ENCODE measurements at places on chromosomes 7 and 10.
A peak's percentile ranks its signal among the peaks of the same experiment; 100 is the strongest.

DNA sequence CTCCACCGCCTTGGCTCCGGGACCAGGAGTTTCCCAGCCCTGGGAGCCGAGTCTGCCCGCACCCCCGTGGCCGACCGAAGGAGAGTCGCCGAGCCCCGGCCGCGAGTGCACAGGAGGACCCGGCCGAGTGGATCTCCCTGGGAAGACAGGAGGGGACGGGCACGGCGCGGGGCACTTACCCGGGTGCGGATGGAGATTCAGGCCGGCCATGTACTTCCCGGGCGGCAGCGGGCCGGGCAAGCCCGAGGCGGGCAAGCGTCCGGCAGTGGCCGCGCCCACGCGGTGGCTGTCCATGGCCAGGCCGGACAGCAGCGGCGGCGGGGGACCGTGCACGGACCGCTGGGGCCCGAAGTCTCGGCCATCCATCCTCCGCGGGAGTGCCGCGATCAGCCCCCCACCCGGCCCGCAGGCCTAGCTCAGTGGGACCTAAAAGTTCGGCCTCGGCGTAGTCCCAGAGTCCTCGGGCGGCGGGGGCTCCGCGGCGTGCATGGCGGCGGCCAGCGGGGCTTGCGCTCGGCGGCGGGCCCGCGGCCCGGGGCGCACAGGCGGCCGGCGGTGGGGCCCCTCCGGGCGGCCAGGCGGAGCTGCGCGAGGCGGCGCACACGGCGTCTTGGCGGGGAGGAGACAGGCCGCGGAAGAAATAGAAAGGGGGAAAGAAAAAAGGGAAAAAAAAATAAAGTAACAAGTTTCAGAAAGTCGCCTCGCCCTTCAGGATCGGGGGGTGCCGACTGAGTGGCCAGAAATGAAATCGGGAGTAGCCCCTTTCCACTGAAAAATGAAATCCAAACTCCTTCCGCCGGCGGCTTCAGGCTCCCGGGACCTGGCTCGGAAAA is 2.5 kb downstream of the TNRC18 start:
- peak; percentile 74 for DNase-seq

DNA sequence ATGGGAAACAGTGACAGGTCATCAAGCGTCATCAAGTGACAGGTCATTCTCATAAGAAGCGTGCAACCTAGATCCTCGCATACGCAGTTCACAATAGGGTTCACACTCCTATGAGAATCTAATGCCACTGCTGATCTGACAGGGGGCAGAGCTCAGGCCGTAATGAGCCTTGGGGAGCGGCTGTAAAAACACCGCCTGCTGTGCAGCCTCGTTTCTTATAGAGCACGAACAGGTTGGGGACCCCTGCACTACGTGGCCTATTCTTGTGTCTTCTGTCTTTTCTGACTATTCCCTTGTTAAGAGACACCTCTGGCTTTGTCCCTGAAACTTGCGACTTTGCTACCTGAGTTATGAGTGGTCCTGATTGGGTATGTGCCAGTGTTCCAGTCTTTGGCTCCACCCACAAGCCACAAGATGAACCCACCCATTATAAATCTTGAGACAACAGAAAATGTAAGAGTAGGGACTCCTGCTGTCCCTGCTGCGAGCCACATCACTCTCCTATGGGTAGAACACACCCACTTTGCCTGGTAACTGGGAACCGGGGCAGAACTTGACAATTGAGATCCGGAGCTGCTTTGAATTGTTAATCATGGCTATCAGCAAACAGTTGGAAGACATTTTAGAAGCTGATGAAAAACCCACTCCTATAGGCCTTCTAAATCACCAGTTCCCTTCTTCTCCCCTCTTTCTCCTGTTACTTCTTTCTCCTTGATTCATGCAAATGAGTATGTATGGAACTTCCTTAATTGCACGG is 55.8 kb upstream of the EXOC4 start:
- no peak for DNase-seq

GRCh38 chr7:142391191-142391992 is 133.5 kb upstream of the PRSS58 start:
- peak; percentile 19 for DNase-seq

- peak; percentile 78 for DNase-seq
Measured at GRCh38 chr7:55250313-55250712, 114.8 kb upstream of the LANCL2 start.

DNA sequence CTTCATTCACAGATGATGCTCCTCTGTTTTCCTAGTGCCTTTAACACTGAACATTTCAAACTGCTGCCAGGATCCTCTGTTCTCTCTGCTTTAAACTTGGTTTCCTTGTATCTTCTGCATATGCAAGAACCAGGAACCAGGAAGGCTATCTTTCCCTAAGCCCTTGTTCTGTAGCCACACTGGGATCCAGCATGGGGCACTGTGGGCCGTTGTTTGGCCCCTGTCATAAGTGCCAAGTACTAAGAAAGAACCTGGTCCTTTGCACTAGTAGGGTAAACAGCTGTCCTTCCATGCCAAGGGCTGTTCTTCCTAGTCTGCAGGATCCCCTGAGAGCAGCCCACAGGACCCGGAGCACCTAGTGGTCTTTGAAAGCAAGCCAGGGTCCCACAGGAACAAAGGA is 49.0 kb upstream of the TRIM8 start:
- DNase-seq: no peak

DNA sequence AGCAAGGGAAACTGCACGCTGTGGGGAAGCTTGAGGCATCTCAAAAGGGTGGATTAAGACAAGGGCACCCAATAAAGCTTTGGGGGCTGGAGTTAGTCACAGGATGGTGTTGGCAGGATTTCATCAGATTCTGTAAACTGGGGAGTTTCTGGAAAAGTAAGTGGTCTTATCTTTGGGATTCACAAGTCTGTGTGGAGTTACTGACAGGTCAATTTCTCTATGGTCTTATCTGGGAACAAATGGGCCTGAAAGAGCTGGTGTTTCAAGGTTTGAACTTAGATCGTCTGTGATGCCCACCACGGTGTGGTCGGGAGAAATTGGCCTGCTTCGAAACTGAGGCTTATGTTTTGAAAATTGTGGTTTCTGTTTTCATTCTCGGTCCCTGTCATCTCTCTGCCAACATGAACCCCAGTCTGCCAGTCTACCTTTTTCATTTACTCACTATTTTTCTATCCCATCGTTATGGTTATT is 23.8 kb upstream of the AOAH start:
- no peak for DNase-seq

DNA sequence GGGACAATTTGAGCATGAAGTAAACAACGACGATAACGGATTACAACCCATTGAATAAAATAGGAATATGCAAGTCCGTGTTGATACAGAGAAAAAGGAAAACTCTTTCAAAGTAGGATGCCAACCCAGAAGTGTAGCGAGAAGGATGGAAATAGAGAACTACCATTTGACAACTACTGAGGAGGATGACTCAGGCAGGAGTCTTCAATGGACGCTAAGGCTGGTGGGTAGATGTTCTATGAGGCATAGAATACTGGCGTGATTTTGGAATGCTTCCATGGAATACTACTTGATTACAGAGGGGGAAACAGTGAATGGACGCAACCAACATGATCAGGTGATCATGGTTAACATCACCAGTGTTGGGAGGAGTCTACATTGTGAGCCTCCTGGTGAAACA is 828 bp upstream of the CFAP70 start:
- peak; percentile 58 for DNase-seq

DNA sequence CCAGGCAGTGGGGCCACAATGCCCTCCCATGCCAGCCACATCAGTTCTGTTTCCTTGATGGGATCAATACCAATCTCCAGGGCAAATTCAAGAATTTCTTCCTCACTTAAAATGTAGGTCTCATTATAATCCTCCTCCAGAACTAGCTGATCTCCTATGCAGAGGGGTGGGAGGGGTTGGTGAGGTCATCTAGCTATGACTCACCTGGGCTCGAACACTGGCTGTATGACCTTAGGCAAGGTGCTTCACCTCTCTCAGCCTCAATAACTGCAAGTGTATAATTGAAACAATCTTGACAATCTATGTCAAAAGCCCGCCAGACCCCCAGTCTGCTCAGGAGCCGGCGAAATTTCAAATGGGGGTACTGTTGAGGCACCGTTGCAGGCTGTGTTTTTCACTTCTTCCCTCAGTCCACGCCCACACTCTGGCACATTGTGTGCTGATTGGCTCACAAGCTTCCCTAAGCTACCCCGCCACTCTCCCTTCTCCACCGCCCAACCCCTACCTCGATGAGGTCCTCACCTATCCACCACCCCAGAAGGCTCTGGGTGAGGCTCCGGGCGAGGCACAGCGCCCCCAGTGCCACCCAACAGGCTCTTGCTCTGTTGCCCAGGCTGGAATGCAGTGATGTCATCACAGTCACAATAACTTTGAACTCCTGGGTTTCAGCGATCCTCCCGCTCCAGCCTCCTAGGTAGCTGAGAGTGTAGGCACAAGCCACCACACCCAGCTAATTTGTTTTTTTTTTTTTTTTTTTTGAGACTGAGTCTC is 70.5 kb downstream of the ZNF22 start:
- DNase-seq: peak; percentile 59

DNA sequence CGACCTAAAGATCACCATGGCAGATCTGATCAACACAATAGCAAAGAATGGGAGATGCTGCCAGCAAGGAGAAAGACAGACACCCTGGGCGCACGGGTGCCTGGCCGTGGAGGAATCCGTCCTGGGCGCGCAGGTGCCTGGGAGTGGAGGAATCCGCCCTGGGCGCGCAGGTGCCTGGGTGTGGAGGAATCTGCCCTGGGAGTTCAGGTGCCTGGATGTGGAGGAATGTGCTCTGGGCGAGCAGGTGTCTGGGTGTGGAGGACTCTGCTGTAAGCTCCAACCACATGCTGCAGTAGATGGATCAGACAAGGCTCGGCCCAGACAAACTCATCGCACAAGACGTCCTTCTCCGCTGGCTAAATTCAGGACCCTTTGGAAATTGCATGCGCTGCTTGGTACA is 346.3 kb upstream of the ADARB2 start:
- DNase-seq: no peak

- no peak for DNase-seq
Measured at GRCh38 chr10:15847481-15847880, 12.8 kb downstream of the MINDY3 start.

DNA sequence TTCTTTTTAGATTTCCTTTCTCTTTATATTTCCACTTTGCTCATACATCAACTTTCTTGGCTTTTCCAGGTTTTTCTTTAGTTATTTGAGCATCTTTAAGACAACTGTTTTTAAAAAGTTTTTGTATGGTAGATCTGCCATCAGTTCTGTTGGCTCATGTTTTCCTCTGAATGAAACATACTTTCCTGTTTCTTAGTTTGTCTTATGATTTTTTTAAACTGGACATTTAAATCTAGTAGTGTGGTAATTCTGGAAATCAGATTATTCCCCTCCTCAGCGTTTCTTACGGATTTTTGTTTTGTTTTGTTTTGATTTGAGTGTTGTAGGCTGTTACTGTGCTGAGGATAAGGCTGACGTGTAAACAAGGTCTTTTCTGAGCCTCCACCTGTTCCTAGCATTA is 33.8 kb upstream of the ITGB8 start:
- no peak for DNase-seq

DNA sequence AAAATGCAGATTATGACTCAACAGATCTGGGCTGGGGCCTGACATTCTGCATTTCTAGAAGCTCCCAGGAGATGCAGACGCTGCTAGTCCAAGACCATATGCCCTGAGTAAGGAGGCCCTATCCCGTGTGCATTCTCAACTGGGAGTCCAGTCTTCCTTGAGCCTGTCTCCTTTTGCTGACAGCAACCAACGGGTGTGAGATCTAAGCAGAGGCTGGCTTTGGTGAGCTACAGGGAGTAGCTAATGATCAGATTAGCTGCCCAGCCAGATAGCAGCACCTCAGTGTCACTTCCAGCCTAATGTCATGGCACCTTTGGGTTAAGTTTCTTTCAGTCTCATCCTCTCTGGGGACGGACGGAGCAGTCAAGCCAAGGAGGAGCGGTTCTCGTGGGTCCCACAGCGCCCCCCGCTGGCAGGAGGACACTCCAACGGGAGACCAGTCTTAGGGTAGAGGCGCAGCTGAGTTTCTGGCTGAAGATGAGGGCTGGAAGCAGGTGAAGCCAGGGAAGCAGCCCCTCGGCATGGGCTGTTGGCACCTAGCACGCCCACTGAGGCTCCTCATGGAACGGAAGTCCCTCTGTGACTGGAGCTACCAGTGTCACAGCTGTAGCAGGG is 154.0 kb downstream of the CCDC3 start:
- DNase-seq: peak; percentile 66

- DNase-seq: no peak
Measured at GRCh38 chr10:111017098-111017497, 59.7 kb upstream of the ADRA2A start.

DNA sequence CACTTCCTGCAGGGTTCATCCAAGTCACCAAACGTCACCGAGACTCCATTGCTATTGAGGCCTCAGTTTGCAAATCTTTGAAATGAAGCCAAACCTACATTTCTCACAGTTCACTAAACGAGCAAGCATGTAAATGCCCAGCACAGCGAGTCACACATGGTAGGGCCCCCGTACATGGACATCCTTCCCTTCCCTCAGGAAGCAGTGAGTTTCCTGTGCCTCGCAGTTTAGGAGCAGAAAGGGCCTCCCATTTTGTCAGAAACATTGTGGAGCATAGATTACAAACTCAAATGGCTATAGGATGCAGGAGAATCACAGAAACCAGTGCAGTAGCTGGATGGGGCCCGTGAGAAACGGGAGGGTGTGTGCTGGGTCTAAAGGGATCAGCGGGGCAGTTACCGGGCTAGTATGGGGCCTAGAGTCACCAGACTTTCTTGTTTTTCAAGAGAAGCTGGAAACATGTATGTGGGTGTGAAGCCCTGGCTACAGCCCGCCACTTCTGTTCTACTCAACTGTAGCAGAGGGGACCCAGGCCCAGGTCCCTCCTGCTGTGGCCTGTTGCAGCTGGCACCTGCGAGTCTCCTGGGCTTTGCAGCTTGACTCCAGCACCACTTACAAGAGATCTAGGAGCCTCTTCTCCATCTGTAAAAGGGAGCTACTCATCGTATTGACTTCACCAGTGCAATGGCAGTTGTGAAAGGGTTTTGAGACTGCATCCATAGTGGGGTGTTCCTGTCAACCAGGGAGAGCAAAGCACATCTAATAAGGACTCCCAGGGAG is 14.2 kb upstream of the SLC18A3 start:
- DNase-seq: no peak
